ENCODE measurements at places on chromosomes 11 and 22.
A peak's percentile ranks its signal among the peaks of the same experiment; 100 is the strongest.

GRCh38 chr11:70853068-70853769 lies 399.2 kb downstream of the SHANK2 start:
- DNase-seq, result no peak

- peak; percentile 78 for DNase-seq
Observed at GRCh38 chr11:72081821-72082453, 1.3 kb downstream of the LRRC51 start.

DNA sequence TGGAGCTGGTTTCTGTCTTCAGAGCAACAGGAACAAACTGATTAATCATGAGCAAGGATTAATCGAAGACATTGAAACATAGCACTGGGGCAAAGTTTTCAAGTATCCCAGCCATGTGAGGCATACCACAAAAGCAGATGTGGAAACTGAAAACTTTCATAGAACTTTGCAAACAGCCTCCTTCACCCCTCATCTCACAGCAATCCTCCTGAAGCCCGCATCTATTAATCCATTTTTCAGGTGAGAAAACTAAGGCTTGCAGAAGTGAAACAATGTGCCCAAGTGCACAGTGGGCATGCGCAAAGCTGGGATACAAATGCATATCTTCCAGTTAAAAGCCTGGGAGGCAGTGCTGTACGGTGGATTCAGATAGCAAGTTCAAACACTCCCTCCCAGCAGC lies 58.6 kb upstream of the HMGXB4 start:
- no peak for DNase-seq

- peak; percentile 77 for DNase-seq
Observed at GRCh38 chr11:130213143-130213978, 53.8 kb downstream of the ST14 start.

DNA sequence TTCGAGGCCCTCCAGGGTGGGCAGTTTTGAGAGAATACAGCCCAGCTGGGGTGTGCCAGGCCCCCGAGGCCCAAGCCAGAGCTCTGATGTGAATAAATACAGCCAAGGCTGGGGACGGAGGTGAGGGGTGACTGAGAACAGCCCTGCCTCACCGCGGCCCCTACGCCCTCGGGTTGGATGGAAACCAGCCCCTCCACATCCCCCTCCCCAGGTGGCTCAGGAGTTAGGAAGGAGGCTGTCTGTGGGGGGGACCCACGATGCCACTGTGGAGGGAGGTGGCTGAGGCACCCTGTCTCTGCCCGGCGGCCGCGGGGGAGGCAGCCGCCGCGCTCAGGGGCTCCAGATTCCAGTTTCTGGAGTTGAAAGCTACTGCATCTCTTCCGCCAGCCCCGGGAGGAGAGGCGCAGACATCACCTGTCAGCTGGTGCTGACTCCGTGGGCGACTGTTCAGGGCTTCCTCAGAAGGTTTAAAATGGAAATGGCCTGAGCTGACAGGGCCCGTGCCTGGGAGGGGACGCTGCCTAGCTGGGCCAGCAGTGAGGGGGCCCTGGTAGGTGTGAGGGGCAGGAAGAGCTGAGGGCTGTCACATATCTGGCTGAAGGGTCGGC lies 1.4 kb downstream of the FLRT1 start:
- peak; percentile 8 for DNase-seq

DNA sequence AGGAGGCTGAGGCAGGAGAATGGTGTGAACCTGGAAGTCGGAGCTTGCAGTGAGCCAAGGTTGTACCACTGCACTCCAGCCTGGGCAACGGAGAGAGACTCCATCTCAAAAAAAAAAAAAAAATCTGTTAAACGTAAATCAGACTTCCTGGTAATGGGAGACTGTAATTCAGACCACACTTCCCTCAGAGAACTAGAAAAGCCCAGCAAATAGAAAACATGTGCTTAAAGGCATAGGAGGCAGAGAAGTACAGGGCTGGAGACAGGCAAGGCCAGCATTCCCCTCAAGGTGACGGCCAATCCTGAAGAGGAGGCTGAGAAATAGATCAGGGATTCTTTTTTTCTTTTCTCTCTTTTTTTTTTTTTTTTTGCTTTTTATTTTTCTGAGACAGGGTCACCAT lies 8.2 kb downstream of the GGT5 start:
- no peak for DNase-seq

DNA sequence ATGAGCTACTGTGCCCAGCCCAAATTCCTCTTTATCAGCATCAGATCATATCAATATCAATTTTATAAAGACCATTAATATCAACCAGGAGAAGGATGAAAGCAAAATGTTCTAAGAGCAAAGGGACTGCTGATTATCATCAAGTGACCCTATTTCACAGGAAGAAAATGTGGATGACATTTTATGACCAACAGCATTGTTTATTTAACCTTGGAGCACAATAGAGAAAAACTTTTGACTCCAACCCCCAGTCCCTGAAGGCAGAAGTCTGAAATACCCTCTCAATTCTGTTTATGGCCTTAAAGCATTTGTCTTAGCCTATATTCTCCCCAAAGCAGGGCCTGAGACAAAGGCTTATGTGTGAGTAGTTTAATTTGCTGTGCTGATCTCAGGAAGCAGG lies 11.3 kb upstream of the ALG8 start:
- no peak for DNase-seq

DNA sequence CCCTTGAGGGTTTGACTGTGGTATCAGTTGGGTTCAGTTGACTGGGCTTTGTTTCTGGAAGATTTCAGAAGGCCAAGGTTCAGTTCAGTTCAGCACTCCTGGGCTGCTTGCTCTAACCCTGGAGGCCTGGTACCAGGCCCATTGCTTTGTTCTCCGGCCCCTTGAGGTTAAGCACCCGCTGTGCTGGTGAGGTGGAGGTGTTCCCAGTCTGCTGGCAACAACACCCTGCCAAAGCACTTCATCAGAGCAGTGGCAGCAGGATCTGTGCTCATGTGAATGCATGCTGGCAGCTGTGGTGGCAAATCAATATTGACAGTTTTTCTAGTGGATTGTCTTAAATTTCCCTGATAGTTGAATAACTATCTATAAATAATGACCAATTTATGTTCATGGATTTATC lies 3.8 kb upstream of the SCGB1D1 start:
- DNase-seq, result no peak
